ENCODE measurements at places on chromosomes 6 and 20.

DNA sequence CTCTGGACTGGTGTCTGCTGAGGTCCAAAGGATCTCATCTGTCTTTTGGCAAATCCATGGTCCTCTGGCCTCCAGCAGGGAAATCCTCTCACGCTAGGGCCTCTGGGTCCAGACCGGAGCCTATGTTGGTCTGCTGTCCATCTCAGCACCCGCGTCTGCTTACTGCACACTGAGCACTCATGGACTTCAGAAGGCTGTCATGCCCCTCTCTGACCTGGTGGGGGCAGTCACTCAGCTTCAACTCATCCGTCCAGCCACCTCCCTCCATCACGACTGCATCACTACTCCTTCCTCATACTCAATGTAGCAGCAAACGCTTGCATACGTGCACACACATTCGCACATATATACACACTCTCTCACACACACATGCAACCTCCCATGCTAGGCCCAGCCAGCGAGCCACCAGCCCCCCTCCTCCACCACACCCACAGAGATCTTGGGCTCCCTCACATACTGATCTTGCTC, 33.3 kb downstream of the GABRR2 start:
- no peak for DNase-seq

DNA sequence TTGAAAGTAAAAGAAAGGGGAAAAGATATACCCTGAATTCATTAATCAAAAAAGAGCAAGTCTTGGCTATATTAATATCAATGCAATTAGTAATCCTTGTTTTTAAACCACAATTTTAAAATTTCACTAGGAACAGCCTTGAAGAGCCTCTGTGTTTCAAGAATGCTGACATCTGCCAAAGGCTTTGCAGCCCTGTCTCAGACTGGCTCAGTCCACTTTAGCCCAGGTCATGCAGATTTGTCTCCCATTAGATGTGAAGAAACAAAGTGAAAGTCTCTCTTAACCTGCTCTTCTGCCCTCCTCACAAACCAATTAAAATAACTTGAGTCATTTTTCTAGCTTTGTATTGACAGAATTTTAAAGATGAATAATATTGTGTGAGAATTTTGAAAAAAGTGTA, 102.7 kb upstream of the CARMIL1 start:
- DNase-seq = no peak

GRCh38 chr6:26497610-26498009, 2.5 kb upstream of the BTN1A1 start:
- no peak for DNase-seq

DNA sequence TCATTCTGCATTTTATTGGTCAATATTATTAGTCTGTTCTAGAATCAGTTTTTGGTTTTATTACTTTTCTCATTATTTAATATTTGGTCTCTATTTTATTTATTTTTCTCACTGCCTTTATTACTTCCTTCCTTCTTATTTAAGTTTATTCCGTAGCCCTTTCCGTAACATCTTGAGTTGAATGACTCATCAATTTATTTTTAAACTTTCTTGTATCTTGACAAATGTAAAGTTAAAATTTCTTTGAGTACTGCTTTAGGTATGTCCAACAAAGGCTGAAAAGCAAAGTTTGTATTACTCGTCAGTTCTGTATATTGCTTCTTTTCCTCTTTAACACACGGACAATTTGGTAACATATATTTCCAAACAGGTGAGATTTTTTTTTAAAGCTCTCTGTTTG, 192.0 kb downstream of the CD109 start:
- DNase-seq = no peak

DNA sequence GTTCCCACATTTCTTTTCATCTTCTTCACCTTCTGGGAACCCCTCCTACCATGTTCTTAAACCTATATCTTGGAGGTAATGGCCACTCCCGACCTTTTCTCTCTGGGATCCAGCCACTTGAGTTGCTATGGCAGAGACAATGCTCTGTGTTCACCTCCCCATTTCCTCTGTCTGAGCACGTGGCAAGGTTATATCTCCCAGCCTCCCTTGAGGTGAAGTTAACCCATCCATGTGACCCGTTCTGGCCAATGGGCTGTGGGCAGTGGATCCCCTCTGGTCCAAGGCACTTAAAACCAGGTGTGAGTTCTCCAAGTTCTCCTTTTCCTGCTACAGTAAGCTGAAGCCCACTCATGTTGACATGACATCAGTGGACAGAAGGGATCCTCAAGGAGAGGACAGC, 261.4 kb downstream of the LRFN2 start:
- DNase-seq = no peak

GRCh38 chr6:15874821-15875220, 212.0 kb upstream of the DTNBP1 start:
- no peak for DNase-seq

GRCh38 chr20:19709635-19710335, 48.3 kb upstream of the RIN2 start:
- no peak for DNase-seq

GRCh38 chr20:24697411-24697810, 228.0 kb downstream of the SYNDIG1 start:
- DNase-seq = no peak

GRCh38 chr6:35795453-35796071, 1.6 kb downstream of the CLPS start:
- DNase-seq = no peak

- DNase-seq = no peak
These were observed 38.2 kb upstream of the TIAM2 start for GRCh38 chr6:154956771-154957522.

GRCh38 chr6:84360039-84360438, 132.6 kb upstream of the CEP162 start:
- DNase-seq = no peak

GRCh38 chr20:437787-438486, 24.4 kb downstream of the TBC1D20 start:
- DNase-seq = no peak

DNA sequence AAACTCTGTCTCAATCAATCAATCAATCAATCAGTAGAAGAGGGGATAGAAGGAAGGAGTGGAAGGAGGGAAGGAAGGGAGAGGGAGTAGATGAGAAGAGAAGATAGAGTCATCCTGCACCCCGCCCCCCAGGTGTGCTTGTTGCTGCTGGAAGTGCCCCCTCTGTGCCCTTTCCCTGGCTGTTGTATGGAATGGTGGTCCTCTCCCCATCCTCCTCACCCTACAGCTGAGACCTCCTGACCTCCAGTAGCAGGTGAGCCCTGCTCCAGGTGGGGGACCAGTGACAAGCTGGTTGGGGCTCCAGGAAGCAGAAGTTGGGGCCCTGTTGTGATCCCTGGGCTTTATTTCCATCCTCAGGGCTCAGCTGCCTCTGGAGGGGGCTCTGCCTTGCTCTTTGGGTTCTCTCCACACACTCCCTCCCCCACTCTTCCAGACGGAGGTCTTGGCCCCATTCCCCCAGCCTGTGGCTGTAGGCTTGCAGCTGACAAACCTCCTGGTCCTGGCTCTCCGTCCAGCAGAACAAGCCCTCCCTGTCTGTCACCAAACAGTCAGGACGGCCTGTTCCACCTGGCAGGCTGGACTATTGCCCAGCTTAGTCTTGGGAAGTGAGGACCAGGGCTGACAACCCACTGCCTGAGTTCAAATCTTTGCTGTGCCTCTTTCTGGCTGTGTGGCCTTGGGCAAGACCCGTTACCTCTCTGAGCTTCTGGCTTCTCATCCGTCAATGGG, 26.0 kb upstream of the SCRT2 start:
- DNase-seq = no peak

DNA sequence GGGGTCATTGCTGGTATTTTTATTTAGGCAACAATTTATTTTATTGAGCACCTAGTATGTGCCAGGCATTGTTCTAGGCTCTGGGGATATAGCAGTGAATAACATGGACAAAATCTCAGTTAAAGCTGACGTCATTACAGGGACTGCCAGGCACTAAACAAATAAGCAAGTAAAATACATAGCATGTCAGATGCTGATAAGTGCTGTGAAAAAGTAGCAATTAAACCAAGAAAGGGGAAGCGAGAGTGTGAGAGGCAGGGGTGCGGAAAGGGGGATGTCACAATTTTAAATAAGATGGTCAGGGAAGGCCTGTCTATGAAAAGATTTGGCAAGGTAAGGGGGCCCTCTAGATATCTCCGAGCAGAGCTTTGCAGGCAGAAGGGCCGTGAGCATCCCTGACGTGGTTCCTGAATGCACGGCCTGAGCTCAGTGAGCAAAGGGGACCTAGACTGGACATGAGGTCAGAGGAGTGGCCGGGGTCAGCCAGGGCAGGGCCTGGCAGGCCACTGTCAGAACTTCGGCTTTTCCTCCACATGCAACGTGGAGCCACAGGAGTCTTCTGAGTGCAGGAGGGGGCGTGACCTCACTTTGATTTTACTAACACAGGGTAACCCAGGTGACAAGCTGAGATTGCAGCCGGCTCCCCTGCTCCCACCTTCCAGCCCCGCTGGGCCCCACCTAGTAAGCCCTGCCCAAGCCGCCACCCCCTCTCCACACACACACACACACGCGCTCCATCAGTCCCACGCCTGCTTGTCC, 24.2 kb upstream of the SIRPA start:
- no peak for DNase-seq

GRCh38 chr6:119610265-119610664, 260.7 kb upstream of the MAN1A1 start:
- DNase-seq = no peak

- DNase-seq = no peak
These were observed 25.9 kb downstream of the GLP1R start for GRCh38 chr6:39074486-39074885.

- DNase-seq = no peak
These were observed 54.5 kb downstream of the TRMT11 start for GRCh38 chr6:126040826-126041225.

- DNase-seq = no peak
These were observed 284.2 kb upstream of the SGK1 start for GRCh38 chr6:134602123-134602522.

DNA sequence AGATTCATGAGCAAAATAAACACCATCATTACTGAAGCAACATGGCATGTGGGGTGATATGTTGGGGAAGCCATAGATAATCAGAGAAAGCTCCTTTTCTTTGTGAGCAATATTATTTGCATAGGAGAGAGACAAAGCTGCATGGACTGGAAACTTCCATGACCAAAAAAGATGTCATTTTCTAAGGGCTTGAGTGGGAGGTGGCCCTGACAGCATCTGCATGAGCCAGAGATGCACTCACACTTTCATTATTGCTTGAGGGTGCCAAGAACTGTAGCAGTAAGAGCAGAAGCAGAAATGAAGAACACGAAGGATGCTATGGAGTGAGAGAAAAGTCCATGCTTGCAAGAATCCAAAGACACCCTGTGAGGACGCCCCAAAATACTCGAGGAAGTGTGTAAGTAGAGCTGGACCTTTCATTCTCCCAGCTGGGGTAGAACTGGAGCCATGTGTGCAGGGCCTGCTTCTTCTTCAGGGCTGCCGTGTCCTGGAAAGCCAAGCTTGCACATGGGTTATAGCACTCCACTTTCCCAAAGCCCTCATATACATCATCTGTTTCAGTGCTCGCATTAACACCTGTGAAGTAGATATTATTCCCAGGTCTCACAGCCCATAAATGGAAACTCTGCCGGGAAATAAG, 851.2 kb downstream of the DHX35 start:
- no peak for DNase-seq

- no peak for DNase-seq
These were observed 38.3 kb downstream of the FAM120B start for GRCh38 chr6:170344631-170345576.

- DNase-seq = no peak
These were observed 69.2 kb upstream of the GMDS start for GRCh38 chr6:2314641-2315040.
